ENCODE measurements at places on chromosomes 2 and 18. TPM values are rescaled to one million over a fixed set of nuclear protein-coding genes. Genes with fewer than 3 reads are reported as not detected.
A peak's percentile ranks its signal among the peaks of the same experiment; 100 is the strongest.

- H3K27ac ChIP-seq: peak overlapping the region; percentile 49
- peaks cover 8% of the 10 kb centered on the region for H3K36me3 ChIP-seq
- no peak for DNase-seq
- H3K27me3 ChIP-seq: no peaks in the 10 kb centered on the region
- H3K4me1 ChIP-seq: peaks cover 6% of the 10 kb centered on the region
Measured at GRCh38 chr2:151423760-151424159, 14.1 kb downstream of the RIF1 start.

- DNase-seq: no peak
- H3K27ac ChIP-seq: no peak overlapping the region
- H3K4me1 ChIP-seq: peaks cover 24% of the 10 kb centered on the region
- H3K4me3 ChIP-seq: no peak overlapping the region
Measured at GRCh38 chr2:54676656-54677055, 46.8 kb upstream of the EML6 start.

DNA sequence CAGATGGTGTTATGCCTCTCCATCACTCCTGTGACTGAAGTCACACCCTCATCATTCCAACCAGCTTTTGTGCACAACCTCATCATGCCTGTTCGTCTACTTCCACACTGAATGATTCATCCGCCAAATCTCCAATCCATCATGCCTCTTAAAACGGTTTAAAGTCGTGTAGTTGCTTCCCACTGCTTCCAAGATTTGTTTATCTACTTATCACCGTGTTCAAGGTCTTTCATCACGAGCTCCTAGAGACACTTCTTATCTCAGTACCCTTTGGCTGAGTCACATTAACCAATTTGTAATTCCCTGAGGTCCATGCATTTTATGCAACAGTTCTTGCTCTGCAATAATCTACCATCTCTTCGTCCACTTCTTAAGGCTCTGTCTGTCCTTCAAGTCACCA lies 592.3 kb upstream of the ID2 start:
- no peak overlapping the region for H3K4me3 ChIP-seq
- no peak overlapping the region for H3K27ac ChIP-seq
- no peaks in the 10 kb centered on the region for H3K4me1 ChIP-seq
- H3K36me3 ChIP-seq: no peaks in the 10 kb centered on the region

DNA sequence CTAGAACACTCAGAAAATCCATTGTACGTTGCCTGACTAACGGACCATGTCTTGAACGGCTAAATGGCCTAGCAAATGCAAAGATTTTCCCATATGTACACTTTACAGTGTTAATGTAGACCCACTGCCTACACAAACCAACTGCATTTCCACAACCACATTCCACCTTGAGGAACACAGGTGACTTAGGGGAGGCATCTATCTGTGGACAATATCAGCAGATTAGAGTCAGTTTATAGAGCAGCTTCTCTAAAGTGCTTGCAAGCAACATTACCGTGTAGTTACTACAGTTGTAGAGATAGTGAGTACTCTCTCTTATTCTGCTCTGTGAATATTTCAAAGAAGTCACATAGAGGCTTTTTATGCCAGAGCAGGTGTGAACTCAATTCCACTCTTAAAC lies 139.6 kb downstream of the TCF4 start:
- H3K4me1 ChIP-seq: peaks cover 9% of the 10 kb centered on the region
- H3K27me3 ChIP-seq: no peaks in the 10 kb centered on the region
- no peaks in the 10 kb centered on the region for H3K36me3 ChIP-seq
- no peak overlapping the region for H3K4me3 ChIP-seq
- no peak for DNase-seq
- H3K27ac ChIP-seq: no peak overlapping the region

GRCh38 chr18:49814147-49814499 lies 790 bp upstream of the ACAA2 start:
- peak overlapping the region; percentile 88 for H3K4me3 ChIP-seq
- H3K27me3 ChIP-seq: no peaks in the 10 kb centered on the region
- H3K4me1 ChIP-seq: peaks cover 15% of the 10 kb centered on the region
- no peaks in the 10 kb centered on the region for H3K36me3 ChIP-seq

- H3K4me1 ChIP-seq: no peaks in the 10 kb centered on the region
- H3K27ac ChIP-seq: no peak overlapping the region
- no peaks in the 10 kb centered on the region for H3K36me3 ChIP-seq
- H3K4me3 ChIP-seq: no peak overlapping the region
- H3K27me3 ChIP-seq: no peaks in the 10 kb centered on the region
- no peak for DNase-seq
Measured at GRCh38 chr18:32661486-32662299, 111.1 kb downstream of the KLHL14 start.

DNA sequence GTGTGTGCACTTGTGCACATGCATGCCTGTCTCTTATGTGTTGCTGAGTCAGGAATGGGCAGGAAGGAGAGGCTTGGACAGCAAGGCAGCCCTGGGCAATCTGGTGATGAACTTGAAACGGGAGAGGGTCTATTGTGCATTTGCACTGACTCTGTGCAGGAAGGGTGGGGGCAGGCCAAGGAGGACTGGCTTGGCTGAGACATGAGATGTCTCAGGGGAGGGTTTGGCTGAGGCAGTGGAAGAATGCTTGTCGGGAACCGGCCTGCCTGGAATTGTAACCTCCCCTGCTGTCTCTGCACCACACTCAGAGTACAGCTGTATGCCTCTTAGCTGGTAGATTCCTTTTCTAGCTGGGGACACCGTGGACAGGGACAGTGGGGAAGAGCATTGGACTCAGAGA lies 176.1 kb upstream of the TNP1 start:
- H3K4me3 ChIP-seq: no peak overlapping the region
- no peak for DNase-seq
- no peaks in the 10 kb centered on the region for H3K27me3 ChIP-seq
- no peaks in the 10 kb centered on the region for H3K36me3 ChIP-seq
- no peak overlapping the region for H3K27ac ChIP-seq

DNA sequence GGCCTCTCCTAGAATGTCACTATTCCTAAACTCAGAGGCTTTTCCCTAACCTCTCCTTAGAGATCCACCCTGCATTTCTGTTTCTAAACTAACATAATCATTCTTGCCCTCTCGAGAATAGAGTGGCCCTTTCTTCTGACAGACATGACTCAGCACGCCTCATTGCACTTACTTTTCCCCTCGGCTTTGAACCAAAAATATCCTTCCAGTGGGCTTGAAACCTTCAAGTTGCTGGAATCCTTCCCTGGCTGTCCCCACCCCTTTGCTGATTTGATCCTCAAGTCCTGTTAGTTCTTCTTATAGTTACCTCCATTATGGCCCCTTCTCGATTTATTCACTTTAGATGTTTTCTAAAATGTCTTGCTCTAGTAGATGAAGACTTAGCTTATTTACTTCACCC lies 158.0 kb downstream of the LTBP1 start:
- H3K4me3 ChIP-seq: no peak overlapping the region
- H3K4me1 ChIP-seq: no peaks in the 10 kb centered on the region
- no peak overlapping the region for H3K27ac ChIP-seq
- H3K27me3 ChIP-seq: no peaks in the 10 kb centered on the region

- no peaks in the 10 kb centered on the region for H3K27me3 ChIP-seq
- no peak overlapping the region for H3K27ac ChIP-seq
- no peak overlapping the region for H3K4me3 ChIP-seq
- no peaks in the 10 kb centered on the region for H3K4me1 ChIP-seq
Measured at GRCh38 chr18:67217551-67218166, 298.9 kb downstream of the DSEL start.

GRCh38 chr2:162676515-162676914 lies 162.1 kb downstream of the KCNH7 start:
- no peaks in the 10 kb centered on the region for H3K4me1 ChIP-seq
- no peak for DNase-seq
- no peaks in the 10 kb centered on the region for H3K27me3 ChIP-seq
- H3K27ac ChIP-seq: no peak overlapping the region
- no peak overlapping the region for H3K4me3 ChIP-seq

- no peak overlapping the region for H3K4me3 ChIP-seq
- no peak for DNase-seq
- H3K27me3 ChIP-seq: no peaks in the 10 kb centered on the region
- H3K4me1 ChIP-seq: no peaks in the 10 kb centered on the region
- H3K27ac ChIP-seq: no peak overlapping the region
Measured at GRCh38 chr2:5740053-5740452, 47.9 kb downstream of the SOX11 start.

DNA sequence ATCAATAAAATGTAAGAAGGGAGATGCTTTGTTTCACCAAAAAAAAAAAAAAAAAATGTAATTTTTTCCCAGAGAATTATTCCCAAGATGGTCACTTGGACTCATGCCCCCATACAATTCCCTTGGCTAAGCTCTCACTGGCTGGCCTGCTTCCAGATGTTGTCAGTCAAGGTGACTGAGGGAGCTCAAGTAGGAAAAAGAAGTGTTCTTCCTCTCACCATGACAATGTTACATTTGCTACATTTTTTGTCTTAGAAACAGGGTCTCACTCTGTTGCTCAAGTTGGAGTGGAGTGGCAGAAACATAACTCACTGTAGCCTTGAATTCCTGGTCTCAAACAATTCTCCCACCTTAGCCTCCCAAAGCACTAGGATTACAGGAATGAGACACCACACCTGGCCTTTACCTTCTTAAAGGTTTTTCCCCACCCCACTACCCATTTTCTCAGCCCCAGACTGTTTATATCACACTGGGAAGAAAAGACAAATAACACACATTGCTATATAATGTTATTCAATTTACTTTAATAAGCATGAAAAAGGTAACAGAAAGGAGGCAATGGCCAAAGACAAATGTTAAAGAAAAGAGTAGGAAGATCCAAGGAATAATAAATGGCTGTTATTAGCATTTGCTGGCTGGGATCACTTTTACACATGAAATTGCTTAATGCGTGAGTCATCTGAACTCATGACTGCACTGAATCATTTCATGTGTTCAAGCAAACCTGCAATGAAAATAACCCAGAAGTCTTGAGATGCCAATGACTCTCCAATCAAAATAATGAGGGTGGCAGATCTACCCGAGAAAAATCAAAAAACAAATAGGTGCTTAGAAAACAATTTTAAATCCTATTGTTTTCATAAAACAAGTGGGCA lies 45.2 kb downstream of the ACVR1 start:
- H3K27me3 ChIP-seq: no peaks in the 10 kb centered on the region
- H3K4me3 ChIP-seq: no peak overlapping the region

- no peaks in the 10 kb centered on the region for H3K27me3 ChIP-seq
- no peak overlapping the region for H3K4me3 ChIP-seq
- H3K36me3 ChIP-seq: peaks cover 12% of the 10 kb centered on the region
- DNase-seq: peak; percentile 65
Measured at GRCh38 chr18:48923746-48924629, 26.8 kb downstream of the SMAD7 start.

DNA sequence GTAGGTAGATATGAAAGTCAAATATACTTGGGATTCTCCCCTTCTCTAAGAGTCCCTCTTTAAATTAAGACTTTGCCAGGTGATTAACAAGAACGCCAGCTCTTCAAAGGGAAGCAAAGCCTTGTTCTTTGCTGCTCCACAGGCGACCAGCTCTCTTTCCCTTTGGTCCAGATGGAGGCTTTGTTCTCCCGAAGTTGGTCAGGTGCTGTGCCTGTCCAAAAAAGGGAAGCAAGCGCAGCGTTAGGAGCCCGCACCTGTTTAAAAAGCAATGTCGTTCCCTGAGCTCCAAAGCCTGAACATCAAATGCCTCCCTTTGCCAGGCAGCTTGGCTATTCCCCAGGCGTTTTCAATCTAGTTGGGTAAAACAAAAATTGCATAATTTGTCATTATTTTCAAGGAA lies 1913.1 kb upstream of the PIK3C3 start:
- no peaks in the 10 kb centered on the region for H3K36me3 ChIP-seq
- DNase-seq: no peak
- H3K4me1 ChIP-seq: no peaks in the 10 kb centered on the region

DNA sequence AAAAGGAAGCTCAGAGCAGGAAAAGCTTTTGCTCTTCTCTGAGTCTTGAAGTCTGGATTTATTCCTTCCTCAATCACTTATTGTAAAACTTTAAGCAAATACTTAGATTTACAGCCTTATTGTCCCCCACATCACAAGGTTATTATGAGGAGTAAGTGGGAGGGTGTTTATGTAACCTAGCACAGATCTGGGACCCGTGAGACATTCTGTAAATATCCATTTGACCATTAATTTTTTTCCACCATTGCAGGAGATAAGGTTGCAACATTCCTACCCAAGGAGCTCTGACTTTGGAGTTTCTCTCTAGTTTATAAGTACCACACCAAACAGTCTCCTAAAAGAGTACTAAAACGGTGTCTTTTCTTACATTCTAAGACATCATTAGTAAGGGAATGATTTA lies 52.1 kb upstream of the CTIF start:
- H3K36me3 ChIP-seq: no peaks in the 10 kb centered on the region
- no peaks in the 10 kb centered on the region for H3K4me1 ChIP-seq
- no peak overlapping the region for H3K27ac ChIP-seq
- no peak overlapping the region for H3K4me3 ChIP-seq

DNA sequence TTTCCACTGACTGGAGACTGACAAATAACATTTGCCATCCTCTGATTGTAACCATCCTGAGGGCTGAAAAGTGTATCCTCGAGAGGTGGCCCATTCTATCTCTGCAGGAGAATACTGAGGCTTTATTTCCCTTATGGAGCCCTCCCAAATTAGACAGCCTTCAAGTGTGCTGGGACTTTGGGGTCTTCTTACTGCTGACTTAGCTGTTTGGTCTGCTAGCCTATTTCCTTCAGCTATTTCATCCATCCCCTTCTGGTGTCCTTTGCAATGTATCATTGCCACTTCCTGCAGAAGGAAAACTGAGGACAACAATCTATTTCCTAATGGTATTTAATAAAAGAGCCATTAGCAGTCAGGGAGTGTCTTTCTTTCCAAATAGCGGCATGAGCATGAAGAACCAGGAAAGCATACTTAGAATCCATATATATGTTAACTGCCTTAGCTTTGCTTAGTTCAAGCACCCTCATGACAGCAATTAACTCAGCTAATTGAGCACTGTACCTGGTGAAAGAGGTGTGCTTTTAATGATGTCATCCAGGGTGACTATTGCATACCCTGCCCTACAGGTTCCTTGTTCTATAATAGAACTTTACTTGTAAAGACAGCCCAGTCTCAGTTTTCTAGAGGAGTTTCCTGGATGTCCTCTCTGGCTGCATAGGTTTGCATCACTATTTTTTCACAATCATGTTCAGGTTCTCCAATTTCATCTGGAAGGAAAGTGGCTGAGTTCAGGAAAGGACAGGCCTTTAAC lies 24.0 kb downstream of the CMPK2 start:
- H3K4me1 ChIP-seq: no peaks in the 10 kb centered on the region
- no peaks in the 10 kb centered on the region for H3K27me3 ChIP-seq
- no peaks in the 10 kb centered on the region for H3K36me3 ChIP-seq
- no peak for DNase-seq
- no peak overlapping the region for H3K27ac ChIP-seq
- no peak overlapping the region for H3K4me3 ChIP-seq

GRCh38 chr2:185219981-185220380 lies 518.6 kb upstream of the FSIP2 start:
- no peak for DNase-seq
- H3K4me3 ChIP-seq: no peak overlapping the region
- no peaks in the 10 kb centered on the region for H3K36me3 ChIP-seq
- H3K4me1 ChIP-seq: no peaks in the 10 kb centered on the region
- no peaks in the 10 kb centered on the region for H3K27me3 ChIP-seq
- no peak overlapping the region for H3K27ac ChIP-seq

GRCh38 chr2:173164396-173164795 lies 88.8 kb downstream of the MAP3K20 start:
- H3K27me3 ChIP-seq: no peaks in the 10 kb centered on the region
- no peaks in the 10 kb centered on the region for H3K4me1 ChIP-seq
- no peak for DNase-seq
- no peak overlapping the region for H3K4me3 ChIP-seq
- no peaks in the 10 kb centered on the region for H3K36me3 ChIP-seq
- H3K27ac ChIP-seq: no peak overlapping the region

Gene LHCGR
- total RNA-seq: not detected

Gene ACKR3
- 7.1 TPM for total RNA-seq

Gene MC2R
- total RNA-seq: not detected

Gene RALBP1
- 38.0 TPM for total RNA-seq

Gene MGAT4A
- 32.7 TPM for total RNA-seq

Gene HJURP
- total RNA-seq: 0.42 TPM

Gene DSC2
- total RNA-seq: not detected

Gene ANKRD30BL
- not detected for total RNA-seq

Gene DSC1
- total RNA-seq: not detected
